Stimulated activated CD4-positive, alpha-beta T cell treated with anti-CD3 and anti-CD28 coated beads, Interleukin-2, amount 100 ng/mL, for 24 hours (primary cell): ENCODE measurements at places on chromosomes 1 and 21.

DNA sequence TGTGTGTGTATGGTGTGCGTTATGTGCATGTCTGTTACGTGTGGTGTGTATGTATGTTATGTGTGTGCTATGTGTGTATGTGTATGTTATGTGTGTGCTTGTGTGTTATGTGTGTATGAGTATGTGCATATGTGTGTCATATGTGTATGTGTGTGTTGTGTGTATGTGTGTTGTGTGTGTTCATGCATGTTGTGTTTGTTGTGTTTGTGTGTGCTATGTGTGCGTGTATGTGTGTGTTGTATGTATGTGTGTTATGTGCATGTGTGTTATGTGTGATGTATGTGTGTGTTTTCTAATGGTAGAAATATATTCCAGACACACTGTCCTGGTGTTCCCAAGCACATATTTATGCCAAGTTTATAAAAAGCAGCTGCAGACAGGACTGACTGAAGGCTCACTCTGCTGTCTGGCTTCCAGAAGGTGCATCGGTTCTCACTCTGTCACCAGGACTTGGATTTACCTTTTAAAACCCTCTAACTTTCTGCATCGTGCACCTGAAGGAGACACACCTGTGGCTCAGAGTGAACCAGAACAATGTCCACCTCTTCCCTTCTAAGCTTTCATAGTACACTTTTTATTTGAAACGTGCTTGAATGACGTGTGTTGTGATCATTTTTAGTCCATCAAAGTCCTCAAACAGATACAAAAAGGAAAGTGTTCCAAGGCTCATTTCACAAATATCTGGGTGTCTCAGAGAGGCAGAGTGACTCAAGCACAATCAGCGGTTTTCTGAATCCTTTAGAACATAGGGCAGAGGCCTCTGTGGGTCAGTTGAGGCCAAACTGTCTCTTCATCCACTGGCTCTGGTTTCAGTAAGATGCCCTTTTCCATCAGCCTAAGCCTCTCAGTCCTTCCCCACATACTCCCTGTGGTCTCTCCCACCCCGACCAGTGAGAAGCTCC lies 49.9 kb downstream of the TOMM20 start:
- no peak for DNase-seq

DNA sequence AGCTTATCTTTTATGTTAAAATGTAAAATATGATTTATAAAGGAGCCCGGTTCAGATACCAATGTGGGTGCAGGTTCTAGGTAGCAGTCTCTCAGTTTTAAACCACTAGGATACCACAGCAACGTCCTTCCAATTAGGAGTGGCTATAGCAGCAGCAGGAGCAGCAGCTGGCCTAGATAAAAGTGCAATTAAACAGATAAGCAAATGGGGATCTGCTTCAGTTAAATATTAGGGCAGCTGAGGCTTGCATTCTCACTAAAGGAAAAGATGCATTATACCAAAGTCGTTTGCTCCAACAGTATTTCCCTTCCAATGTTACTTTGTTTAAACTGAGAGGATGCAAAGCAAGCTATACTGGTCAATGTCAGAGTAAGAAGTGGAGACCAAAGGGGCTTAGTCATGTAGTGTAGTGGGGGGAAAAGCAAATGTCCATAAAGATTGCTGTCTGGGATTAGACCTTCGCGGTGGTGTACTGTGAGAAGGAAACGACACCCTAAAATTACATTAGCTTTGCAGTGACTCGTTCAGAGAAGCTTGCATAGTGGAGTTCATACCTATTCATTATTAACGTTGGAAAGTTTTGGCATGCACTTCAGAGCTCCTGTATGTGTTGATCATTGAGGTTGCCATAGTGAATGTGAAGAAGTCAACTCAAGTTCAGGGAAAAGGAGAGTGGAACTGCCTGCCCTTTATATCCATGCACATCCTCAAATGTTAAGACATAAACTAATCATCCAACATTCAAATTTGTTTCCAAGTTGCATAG lies 272.2 kb downstream of the VAV3 start:
- no peak for DNase-seq

DNA sequence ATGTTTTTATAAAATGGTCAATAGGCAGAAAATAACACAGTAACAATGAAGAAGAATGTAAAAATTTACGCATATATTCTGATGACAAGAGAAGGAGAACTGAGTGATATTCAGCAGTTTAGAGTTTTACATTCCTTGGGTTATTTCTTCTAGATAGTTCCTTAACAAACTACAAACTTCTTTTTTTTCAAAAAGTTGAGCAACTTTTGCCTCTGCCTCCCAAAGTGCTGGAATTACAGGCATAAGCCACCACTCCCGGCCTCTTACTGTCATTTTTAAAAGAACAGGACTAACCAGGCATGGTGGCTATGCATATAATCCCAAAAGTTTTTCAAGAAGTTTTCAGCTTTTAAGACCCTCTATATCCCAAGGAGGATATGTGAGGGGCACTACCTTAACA lies 32.9 kb downstream of the ARNT start:
- no peak for DNase-seq

GRCh38 chr1:226563666-226564065 lies 15.1 kb downstream of the STUM start:
- DNase-seq: no peak

GRCh38 chr1:211068976-211069375 lies 65.0 kb downstream of the KCNH1 start:
- no peak for DNase-seq

- no peak for DNase-seq
Measured at GRCh38 chr1:26996024-26996423, 2.5 kb downstream of the TRNP1 start.

DNA sequence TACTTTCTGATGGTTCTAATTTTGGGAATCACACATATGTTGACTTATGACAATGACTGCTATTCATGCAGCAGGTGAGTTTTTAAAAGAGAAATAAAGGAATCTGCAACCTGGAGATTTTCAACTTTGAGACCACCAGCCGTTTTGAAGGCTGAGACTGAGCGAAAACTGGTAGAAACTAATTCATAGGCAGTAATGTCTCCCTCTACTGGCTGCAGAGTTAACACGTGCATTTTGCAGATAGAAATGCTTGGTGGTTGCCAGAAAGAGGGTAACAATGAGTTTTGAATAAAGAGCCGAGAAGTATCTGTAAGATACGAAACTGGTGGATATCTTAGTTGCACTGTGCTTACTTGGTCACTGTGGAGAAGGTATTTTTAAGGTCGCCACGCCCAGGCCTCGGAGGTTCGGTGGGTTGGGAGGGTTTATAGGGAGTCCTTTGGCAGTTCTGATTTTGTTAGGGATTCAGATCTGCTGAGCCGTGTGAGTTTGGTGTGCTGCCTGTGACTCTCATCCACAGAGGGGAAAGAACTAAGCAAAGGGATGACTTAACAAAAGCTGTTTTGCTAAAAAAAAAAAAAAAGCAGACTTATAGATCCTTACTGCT lies 83.0 kb downstream of the RYR2 start:
- DNase-seq: no peak

DNA sequence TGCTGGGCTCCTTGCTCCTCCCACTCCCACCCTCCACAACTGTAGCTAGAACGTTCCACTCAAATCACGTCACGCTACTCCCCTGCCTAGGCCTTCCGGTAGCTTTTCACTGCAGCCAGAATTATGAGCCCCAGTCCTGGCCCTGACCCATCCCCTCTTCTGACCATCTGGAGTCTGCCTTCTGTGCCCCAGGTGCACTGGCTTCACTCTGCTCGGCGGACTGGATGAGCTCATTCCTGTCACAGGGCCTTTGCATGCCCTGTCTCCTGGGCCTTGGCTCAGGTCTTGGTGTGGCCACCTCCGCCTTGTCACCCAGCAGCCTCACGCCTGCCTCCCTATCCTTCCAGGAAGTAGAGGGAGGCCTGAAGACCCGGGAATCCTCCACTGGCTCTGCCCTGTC lies 62.5 kb upstream of the ACTL8 start:
- no peak for DNase-seq

- DNase-seq: no peak
Measured at GRCh38 chr1:9262096-9262986, 27.8 kb downstream of the H6PD start.

DNA sequence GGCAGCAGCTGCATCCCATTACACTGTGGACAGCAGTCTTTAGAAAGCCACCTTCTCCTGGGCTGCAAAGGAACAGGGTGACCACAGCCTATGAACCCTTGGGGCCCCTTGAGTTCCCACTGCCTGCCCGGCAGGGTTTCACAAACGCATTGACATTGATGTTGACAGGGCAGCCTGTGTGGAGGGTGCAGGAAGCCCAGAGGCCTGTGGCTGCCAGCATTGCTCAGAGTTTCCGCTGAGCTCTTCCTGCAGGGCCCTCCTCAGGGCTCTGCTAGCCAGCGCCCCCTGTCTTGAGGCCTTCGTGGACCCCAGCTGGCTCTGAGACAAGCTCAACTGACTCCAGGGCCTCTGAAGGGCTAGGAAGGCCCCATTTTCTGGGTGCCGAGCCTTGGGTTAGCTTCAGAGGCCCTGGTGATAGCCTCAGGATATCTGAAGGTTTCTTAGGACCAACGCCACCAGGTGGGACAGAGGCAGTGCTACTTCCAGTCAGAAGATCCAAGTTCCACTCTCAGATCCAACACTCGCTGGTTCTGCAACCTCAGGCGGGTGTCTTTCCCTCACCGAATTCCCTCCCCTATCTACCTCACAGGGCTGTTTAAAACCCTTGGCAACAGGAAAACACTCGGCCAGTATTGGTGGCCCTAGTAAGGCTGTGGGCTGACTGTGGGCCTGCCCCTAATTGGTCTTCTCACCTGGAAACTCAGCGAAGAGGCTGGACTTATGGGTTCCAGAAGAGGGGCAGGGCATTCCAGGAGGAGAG lies 27.2 kb upstream of the EPS8L3 start:
- DNase-seq: peak; percentile 80

DNA sequence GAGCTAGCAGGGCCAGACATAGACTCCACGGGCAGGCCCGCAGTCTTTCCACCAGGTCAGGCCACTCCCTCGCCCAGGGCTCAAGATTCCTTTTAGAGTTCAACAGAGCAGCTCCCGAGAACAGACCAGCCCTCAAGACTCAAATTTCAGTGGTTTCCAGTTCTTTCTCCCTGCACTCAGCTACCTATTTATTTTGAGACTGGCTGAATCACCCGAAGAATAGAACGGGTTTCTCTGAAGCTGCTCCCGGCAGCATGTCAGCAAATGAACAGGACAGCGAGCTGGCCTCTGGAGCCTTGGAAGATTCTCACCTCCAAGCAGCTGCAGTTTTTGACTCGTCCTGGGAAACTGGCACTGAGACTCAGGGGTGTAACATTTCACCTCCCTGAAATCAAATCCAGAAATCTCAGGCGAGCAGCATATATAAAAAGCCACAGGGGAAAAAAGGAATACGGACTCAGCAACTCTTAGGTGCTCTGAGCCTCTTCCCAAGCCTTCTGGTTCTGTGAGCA lies 177.9 kb downstream of the CLIC6 start:
- DNase-seq: no peak

GRCh38 chr1:26723013-26723991 lies 27.5 kb downstream of the ARID1A start:
- peak; percentile 51 for DNase-seq

DNA sequence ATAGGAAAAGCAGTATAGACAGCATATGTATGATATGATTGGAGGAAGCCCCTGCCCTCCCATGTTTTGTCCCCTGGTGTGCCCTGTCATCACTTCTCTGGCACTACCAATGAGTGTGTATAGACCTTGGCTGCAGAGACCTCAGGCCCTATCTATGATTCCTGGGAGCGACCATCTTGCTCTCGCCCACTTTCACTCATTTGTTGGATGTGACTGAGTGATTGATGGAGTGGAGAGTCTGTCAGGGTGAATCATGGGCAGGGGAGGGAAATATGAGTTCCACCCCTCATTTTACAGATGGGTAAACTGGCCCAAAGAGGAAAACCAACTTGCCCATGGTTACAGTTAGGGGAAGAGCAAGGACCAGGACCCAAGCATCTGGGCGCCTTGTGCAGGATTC lies 14.9 kb downstream of the SLC30A1 start:
- DNase-seq: no peak

- no peak for DNase-seq
Measured at GRCh38 chr1:228781161-228781808, 46.0 kb downstream of the RHOU start.

DNA sequence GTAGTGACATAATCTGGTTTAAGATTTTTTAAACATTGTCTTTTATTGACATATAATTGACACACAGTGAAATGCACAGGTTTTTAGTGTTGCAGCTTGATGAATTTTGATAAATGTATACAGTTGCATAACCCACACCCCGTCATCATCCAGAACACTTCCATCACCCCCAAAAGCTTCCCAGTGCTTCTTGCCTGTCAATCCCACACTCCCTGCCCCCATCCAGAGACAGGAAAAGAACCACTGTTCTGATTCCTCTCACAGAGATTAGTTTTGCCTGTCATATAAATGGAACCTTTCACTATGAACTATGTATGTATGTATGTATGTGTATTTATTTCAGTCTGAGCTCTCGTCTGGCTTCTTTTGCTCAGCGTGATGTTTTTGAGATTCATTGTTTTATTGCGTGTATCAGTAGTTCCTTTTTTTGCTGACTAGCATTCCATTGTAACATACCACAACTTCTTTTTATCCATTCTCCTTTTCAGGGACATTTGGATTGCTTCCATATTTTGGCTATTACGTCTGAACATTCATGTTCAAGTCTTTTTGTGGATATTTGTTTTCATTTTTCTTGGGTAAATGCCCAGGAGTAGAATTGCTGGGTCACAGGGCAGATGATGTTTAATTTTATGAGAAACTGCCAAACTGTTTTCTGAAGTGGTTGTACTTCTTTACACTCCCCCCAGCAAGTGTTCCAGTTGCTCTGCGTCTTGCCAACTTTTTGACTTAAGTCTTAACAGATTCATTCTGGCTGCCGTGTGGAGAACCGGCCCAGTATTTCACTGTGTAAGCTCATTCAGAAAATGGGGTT lies 8.7 kb downstream of the UBIAD1 start:
- no peak for DNase-seq

DNA sequence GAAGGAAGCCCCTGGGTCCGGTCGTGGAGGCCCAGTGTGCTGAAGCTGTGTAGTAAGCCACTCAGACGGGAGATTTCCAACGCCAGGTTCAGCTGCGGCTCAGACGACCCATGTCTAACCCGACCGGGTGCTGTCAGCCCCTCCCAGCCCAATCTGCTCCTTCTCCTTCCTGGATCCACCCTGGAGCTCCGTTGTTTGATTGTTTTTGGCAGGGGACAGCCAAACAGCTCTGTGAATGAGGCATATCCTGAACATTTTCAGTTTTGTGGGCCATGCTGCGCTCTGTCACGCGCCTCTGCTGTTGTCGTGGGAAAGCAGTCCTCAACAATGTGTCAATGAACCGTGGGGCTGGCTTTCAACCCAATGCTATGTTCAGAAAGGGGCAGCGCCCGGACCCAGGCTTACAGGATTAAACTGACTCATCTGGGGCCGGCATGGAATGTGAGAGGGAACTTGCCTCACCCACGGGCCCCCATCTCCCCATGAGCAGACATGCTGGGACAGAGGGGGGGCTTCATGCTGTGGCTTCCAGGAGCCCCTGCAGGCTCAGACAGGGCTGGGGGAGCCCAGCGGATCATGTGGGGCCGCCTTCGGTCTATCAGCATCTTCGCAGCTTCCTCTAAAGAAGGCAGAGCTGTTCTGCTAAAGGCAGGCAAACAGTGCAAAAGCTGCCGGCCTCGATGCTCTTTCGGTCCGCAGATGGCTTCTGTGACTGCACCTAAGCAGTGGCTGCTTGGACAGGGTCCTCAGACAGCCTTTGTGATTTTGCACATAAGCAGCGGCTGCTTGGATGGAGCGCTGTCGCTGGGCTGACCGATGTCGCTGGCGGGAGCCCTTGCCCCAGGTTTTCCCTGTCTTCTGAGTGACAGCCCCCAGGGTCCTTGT lies 101.7 kb downstream of the RIPK4 start:
- DNase-seq: no peak
